ENCODE measurements at places on chromosomes 7 and 10.

DNA sequence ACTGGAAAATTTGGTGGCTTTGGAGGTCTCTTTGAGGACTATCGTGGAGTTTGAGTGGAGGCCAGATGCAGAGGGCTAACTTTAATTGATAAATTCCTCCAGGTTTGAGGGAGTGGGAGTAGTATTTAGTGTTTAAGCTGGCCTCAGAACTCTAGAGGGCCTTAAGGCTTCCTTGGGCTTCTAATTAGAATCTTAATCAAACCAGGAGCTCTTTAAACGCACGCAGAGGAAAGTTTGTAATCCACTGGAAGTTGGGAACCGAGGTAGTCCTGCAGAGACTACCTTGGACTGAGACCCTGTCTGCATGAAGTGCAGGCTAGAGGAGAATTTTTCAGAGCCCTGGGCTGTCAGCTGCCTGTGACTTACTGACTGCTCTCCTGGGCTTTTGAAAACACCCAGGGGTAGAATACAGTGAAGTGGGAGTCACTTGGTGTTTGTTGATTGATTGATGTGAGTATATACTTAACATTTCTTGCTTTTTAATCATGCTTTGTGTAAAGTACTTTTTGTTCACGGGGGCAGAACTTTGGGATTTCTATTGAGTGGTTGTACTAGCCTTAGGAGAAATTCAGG, 5.9 kb downstream of the SPAG6 start:
- DNase-seq: no peak

DNA sequence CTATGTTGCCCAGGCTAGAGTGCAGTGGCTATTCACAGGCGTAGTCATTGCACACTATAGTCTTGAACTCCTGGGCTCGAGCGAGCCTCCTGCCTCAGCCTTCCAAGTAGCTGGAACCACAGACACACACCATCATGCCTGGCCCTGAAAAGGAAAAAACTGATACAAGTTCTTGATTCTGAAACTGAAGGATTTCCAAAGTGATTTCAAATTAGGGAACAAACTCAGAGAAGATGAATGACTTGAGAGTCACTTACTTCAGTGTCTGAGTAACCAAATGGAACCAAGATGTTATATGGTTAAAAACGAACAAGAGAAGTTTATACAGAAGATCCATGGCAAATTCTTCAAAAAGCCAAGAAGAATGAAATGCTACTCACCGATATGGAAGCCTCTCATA, 14.4 kb downstream of the CWF19L1 start:
- no peak for DNase-seq

GRCh38 chr7:30797176-30798040, 26.2 kb downstream of the MINDY4 start:
- no peak for DNase-seq

- no peak for DNase-seq
These were observed 187.5 kb downstream of the WDR37 start for GRCh38 chr10:1243486-1244234.

DNA sequence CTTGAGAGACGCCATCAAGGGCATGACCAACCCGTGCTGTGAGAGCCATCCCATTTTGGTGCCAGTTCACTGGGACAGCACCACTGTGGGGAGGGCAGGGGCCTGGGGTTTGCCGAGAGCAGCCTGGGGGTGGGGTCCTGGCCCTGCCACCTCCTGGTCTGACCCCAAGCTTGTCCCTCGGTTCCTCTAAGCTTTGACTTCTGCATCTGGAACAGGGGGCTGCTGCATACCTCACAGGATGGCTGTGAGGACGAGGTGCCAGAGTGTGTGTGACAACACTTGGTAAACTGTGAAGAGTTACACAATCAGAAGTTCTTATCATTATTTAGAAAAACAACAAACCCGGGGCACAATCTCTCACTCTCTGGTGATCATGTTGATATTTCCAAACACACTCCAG, 89.9 kb downstream of the CRTAC1 start:
- no peak for DNase-seq

DNA sequence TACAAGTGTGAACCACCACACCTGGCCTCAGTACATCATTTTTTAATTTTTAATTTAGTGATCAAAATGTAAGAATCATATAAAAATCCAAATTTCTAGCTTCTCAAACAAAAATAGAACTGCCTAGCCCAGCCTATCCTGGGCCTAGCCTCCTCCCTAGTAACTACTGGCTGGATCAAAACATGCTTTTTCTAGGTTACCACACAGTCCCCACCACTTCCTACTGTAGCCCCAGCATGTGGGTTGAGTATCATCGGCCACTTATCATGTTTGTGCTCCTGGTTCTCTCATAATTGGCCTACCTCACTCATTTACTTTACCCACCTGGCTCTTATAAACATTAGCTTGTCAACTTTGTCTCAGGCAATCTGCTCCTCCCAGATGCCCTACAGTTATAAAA, 52.9 kb downstream of the DNAJC12 start:
- DNase-seq: no peak

- DNase-seq: peak; percentile 7
These were observed 2.5 kb downstream of the TRIM8 start for GRCh38 chr10:102646610-102647442.

All from NCI-H526 treated with DMSO at 0.1 percent for 48 hours (cell line).